Fibroblast of skin of back (primary cell): ENCODE measurements at places on chromosomes 3 and 15.
A peak's percentile ranks its signal among the peaks of the same experiment; 100 is the strongest.

DNA sequence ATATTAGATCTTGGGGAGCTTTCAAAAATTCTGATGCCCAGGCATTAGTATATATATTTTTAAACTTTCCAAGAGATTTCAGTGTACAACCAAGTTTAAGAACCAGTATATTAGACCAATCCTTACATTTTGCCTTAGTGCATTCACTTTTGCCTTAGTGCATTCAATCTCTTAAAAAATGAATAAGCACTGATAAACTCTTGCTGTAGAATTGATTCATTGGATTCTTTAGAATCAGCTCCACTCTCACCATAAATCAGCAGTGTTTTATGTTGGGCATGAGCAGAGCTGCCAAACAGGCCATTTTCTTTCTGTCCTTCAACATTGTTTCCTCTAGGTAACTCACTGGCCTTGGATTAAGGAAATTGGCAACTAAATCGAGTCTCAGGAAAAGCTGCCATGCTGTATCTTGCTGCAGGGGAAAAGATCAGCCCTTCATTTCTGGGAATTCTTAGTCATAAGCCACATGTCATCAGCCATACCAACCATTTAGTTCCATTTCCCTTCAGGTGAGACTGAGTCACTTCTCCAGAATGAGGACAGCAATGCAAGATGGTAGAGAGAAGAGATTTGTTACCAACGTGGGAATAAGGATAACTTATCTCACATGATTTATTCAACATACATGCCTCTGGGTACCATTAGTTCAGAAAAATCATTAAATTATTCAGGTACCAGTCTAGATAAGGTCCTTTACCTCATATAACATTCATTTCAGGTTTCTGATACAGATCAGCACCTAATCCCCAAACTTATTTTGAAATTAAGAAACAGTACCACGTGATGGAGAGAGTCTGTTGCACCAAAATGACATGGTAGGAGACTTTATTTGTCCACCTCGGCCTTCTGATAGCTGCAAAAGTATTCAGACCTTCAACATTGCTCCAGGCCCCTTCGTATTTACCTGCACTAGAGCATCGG, 192.5 kb downstream of the P3H2 start:
- no peak for DNase-seq

DNA sequence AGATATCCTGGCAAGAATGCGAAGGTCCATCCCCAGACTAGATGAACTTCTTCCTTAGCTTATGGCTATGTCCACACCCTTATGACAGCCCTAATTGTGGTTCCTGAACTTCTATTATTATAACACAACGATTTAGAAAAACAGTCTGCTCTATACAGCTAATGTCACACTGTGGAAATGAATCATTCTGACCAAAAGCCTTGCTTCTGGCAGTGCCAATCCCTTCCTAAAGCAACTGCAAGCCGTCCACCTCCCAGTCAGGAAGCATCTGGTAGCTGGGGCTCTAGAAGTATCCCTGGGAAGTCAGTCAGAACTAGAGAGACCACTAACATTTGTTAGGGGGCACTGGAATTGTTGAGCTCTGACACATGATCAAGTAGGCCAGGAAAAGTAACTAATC, 45.0 kb downstream of the MYO5A start:
- peak; percentile 83 for DNase-seq

GRCh38 chr15:45326741-45327140, 51.6 kb downstream of the GATM start:
- no peak for DNase-seq

DNA sequence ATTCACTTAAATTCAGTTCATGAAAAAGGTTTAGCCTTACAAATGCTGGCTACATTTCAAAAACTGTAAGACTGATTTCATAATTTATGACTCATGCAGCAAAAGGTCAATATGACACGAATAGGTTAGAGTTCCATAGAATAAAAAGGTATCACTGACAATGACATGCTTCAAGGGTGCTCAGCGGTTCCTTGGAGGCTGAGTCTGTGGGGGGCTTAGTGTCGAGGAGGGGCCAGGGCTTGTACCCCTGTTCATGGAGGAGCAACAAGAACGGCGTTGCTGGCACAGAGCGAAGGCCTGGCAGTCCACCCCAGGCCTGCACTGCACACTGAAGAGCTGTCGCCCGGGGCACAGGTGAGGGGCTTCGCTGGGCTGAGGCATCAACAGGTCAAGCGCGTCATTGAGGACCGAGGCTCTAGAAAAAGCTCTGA, 174.2 kb downstream of the NR1D2 start:
- DNase-seq, result peak; percentile 56

- DNase-seq, result peak; percentile 62
Observed at GRCh38 chr3:107846279-107846852, 244.5 kb downstream of the CD47 start.

DNA sequence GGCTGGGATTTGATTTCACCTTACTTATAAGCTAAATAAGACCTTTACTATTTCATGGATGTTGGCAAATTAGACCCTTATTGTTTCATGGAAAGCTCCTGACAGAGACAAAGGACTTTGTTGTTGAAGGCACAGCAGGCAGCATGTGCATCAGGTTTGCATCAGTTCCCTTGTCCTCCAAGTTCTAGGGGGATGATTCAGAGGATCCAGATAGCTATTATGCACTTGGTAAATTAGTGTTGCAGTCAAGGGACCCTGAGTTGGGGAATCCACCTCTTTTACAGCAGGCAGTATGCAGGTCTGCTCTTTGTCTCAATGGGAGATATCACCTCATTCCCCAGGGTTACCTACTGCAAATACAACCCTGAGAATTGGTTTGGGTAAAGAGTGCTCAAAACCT, 131.4 kb upstream of the IGSF10 start:
- no peak for DNase-seq

- no peak for DNase-seq
Observed at GRCh38 chr15:66429117-66429516, 42.4 kb downstream of the MAP2K1 start.
